ENCODE measurements at places on chromosomes 6 and 20.

- DNase-seq: no peak
These were observed 244.8 kb upstream of the TENT5A start for GRCh38 chr6:81997090-81997926.

- DNase-seq: no peak
These were observed 25.0 kb upstream of the SH3BGRL2 start for GRCh38 chr6:79605968-79606764.

- DNase-seq: no peak
These were observed 131.3 kb upstream of the GMDS start for GRCh38 chr6:2376429-2377355.

DNA sequence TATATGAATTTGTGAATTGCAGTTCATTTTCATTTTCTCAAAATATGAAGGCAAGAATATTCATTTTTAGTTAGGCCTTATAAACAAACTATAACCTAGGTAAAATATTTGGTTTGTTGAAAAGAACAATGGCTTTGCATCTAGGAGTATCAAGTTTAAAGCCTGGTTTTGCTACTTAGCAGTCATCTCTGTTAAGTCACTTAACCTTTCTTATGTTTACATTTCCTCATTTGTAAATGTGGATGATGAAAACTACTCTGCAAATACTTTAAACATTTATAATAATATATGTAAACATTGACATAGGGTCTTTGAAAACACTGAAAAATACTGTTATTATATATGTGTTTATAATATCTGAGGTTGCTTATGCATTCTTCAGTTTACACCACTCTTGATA is 135.5 kb downstream of the CENPW start:
- no peak for DNase-seq

- DNase-seq: peak; percentile 75
These were observed 182.1 kb downstream of the KIF6 start for GRCh38 chr6:39543095-39543494.

- DNase-seq: no peak
These were observed 18.0 kb downstream of the PPP1R10 start for GRCh38 chr6:30598912-30599624.

GRCh38 chr20:32585011-32585585 is at the start of gene NOL4L:
Gene NOL4L (minus strand): TSS chr20:32585333. CDS start chr20:32584890, 443 bp downstream.
- peak; percentile 38 for DNase-seq

DNA sequence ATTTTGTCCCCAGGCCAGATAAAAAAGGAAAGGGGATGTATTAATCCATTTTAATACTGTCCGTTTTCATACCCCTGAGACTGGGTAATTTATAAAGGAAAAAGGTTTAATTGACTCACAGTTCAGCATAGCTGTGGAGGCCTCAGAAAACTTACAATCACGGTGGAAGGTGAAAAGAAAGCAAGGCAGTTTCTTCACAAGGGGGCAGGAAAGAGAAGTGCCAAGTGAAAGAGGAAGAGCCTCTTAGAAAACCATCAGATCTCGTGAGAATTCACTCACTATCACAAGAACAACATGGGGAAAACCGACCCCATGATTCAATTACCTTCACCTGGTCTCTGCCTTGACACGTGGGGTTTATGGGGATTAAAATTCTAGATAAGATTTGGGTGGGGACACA is 152.5 kb downstream of the IBTK start:
- no peak for DNase-seq

- DNase-seq: no peak
These were observed 43.8 kb upstream of the TMEM181 start for GRCh38 chr6:158516098-158516497.

DNA sequence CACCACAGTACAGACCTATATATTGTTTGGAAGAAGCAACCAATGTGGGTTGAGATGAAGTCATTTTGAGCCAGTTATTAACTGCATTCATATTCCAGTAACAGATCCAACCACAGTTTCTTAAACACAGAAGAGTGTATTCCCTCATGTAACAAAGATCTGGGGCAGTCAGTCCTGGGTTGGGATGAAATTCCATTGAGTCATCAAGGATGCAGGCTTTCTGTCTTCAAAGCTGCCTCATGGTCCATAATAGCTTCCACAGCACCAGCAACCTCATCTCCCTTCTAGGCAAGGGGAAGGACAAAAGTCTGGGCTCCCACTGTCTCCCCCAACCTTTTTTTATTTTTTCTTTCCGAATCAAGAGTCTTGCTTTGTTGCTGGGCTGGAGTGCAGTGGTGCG is 2.9 kb upstream of the SOD2 start:
- no peak for DNase-seq

GRCh38 chr20:52667358-52667757 is 304.8 kb upstream of the TSHZ2 start:
- DNase-seq: no peak

- DNase-seq: no peak
These were observed 17.9 kb downstream of the TAF4 start for GRCh38 chr20:62047666-62048345.

DNA sequence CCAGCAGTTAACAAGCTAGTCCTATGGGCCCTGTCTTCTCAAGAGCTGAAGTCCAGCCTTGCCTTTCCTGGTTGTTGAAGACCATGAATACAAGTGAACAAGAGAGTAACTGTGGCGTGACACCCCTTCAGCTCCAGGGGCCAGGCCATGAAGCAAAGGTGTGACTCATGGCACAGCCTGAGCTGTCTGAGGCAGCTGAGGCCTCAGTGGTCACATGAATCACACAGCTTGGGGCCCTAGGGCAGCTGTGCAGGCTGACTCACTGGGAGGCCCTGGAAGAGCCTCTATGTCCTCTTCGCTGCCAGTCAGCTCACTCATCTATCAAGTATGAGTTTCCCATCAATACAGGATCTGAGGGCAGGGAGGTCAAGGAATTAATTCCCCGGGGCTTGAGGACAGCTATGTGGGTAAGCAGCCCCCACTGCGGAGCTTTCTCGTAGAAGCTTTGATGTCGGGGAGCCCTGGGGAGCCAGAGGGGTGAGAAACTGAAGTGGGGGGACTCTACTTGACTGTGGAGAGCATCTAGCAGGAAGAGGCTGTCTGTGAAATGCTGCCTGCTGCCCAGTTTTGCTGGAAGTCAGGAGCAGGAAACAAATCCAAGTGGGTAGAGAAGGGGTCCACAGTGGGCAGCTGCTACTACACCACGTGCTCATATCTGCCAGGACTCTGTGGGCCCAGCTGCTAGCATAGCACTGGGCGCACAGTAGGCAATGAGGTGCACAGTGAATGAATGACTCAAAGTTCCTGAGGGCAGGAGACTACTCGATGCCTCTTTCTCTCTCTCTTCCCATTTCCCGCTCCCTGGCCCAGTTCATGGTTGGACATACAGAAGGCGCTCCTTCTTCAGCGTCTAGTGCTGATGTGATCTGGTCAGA is 13.7 kb upstream of the FAM83C start:
- peak; percentile 70 for DNase-seq

DNA sequence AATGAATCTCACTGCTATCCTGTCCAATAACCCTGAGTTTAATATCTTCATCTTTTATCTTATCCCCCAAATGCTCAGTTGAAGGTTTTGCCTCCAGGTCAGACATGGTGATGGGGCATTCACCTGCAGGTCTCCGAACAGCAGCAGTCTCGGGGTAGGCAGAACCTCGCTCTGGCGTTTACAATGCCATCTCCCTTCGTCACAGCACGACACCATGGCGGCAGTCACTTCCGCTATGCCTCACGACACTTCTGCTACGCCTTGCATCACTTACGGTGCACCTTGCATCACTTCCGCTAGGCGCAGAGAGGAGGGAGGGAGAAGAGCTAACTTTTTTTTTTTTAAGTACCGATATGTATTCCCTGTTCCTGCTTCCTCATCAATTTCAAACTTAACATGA is 194.9 kb downstream of the BCAS1 start:
- no peak for DNase-seq

DNA sequence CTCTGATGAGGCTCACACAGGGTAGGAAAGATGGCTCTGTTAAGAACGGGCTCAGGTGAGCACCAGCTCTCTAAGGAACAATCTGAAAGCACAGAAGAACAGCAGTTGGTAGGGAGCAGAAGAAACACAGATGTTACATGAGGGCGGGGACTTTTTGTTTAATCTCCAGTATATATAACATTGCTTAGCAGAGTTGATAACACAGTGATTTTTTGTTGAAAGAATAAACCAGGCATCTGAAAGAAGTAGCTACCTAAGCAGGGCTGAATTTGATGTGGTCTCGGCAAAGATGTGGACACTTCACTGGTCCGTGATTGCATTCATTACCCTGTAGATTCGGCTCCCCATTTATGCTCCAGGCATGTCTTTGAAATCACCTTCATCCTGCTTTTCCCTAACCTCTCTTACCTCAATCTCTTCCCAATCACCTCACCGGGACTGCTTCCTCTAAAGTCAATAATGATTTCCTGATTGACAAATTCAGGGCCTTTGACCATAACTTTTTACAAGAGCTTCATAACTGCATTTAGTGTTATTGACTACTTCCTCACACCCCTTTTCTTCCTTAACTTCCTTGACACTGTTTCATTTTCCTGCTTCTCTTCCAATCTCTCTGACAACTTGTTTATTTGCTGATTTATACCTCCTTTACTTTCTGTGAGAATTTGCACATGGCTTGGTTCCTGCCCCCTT is 34.4 kb downstream of the SAMD3 start:
- DNase-seq: no peak

DNA sequence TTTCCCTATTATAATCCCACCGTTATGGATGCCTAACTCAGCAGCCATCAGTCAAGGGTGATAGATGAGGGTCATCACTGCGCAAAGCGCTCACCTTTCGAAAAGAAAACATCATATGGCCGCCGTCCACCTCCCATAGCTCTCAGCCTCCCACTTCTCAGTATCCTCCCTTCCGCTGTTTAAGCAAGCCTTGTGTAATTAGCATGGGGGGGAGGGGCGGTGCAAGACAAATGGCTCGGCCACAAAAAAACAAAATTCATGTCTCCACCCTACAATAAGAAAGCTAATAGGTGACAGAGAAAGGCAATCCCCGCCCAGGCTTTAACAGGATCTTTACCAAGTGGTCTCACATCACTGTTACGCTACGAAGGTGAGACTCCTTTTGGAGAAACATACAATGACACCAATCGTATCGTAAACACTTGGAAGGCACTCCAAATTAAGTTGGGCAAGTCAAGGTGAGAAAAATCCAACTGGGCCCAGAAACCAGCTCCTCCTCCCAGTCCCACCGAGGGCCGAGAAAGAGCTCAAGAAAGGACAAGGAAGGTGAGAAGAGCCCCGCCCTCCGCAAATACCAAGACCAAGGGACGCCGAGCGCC is 645 bp downstream of the DDX39B start:
- no peak for DNase-seq

- no peak for DNase-seq
These were observed 732 bp downstream of the HRH3 start for GRCh38 chr20:62219101-62219991.

GRCh38 chr6:170476360-170476759 is 76.7 kb downstream of the PSMB1 start:
- no peak for DNase-seq

DNA sequence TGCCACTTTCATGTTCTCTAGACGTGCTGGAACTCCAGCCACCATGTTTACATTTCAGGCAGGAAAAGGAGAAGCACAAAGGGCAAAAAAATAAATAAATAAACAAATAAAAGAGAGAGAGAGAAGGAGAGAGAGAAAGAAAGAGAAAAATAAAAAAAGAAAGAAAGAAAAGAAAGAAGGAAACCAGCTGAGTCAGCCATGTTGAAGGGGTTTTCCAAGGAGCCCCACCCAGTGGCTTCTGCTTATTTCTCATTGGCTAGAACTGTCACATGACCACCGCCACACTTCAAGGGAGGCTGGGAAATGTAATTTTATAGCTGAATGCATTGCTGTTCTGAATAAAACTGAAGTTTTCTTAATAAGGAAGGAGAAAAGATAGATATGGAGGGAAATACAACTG is 71.1 kb downstream of the BFSP1 start:
- DNase-seq: no peak

GRCh38 chr20:34531608-34532265 is 15.5 kb downstream of the DYNLRB1 start:
- DNase-seq: no peak

DNA sequence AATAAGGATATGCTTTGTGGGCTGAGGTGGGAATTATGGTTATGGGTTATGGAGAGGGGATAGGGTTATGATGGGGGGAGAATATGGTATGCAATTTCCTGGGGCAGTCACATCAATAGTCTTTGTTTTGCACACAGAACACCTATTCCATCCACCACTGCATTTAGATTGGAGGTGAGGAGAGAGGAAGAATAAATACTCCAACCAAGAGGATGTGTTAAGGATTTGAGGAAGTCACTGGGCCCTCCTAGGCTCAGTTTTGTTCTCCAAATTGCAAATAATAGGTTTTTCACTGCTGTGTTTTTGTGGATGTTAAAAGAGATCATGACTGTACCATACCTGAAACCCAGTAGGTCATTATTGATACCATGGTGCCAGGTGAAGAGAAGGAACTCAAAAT is 29.5 kb upstream of the SIRPG start:
- DNase-seq: no peak

- DNase-seq: no peak
These were observed 73.1 kb upstream of the ISM1 start for GRCh38 chr20:13147971-13148370.

DNA sequence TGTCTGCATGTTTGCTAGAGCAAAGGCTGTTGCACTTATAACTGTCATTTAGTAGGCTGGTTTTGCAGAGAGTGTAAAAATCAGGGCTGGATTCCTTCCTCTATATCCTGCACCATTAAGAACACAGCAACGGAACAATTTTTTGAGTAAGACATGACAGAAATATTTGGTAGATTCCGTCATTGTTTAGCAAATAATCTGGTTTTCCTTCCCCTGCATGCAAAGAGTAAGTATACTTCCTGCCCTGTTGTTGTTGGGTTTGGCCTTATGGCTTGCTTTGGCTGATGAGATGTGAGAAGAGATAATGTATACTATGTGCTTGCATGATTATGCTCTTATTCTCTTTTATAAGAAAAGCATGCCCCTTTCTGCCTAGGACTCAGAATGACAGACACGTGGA is 23.8 kb downstream of the MANEA start:
- DNase-seq: no peak

- no peak for DNase-seq
These were observed 506.6 kb downstream of the DHX35 start for GRCh38 chr20:39468703-39469102.

GRCh38 chr6:27599859-27600532 is 127.1 kb upstream of the ZNF184 start:
- DNase-seq: no peak

- peak; percentile 7 for DNase-seq
These were observed 26.4 kb upstream of the ZMYND8 start for GRCh38 chr20:47382746-47383415.

GRCh38 chr6:111993342-111993741 is 60.6 kb upstream of the CCN6 start:
- DNase-seq: no peak

- DNase-seq: no peak
These were observed 394.8 kb upstream of the NOX3 start for GRCh38 chr6:155850408-155850841.

DNA sequence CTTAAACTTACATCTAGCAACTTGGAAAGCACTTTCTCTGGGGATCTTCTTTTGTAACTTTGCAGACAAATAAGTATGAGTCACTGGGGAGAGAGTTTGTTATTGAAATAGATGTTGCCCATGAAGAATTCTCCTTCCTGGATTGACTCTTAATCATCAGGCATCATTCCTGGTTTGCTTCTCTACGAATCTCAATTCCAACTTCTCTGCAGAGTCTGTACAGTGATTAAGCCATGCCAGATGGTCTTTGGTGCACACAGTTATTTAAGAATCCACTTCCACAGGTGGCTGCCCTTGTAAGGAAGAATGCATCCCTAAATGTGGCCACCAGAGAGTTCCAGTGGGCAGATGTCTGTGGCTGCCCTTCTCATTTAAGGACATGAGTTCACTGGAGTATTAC is 25.7 kb downstream of the MYCT1 start:
- DNase-seq: no peak
